ENCODE measurements at places on chromosomes 7 and 10. TPM values are rescaled to one million over a fixed set of nuclear protein-coding genes. Genes with fewer than 3 reads are reported as not detected.

The GIMAP8 gene
- 22.5 TPM for polyA plus RNA-seq

The TAF5 gene
- polyA plus RNA-seq = 2.4 TPM

The NEUROD6 gene
- not detected for polyA plus RNA-seq

DNA sequence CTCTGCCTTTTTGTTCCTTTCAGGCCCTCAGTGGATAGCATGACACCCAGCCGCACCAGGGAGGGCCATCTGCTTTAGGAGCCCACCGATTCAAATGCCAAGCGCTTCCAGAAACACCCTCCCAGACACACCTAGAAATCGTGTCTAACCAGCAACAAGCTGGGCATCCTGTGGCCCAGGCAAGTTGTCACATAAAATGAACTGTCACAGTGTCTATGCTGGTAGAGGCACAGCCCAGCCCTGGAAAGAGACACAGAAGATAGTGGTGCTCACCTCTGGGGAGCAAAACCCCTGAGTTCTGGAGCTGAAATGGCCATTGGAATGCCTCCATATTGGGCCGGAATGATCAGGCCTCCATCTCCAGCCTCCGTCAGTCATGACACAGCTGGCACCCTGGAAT, 38.9 kb downstream of the ECHDC3 start:
- no peaks in the 10 kb centered on the region for H3K27me3 ChIP-seq
- no peak overlapping the region for H3K27ac ChIP-seq
- H3K4me3 ChIP-seq = no peak overlapping the region
- no peak for DNase-seq
- no peaks in the 10 kb centered on the region for H3K36me3 ChIP-seq

DNA sequence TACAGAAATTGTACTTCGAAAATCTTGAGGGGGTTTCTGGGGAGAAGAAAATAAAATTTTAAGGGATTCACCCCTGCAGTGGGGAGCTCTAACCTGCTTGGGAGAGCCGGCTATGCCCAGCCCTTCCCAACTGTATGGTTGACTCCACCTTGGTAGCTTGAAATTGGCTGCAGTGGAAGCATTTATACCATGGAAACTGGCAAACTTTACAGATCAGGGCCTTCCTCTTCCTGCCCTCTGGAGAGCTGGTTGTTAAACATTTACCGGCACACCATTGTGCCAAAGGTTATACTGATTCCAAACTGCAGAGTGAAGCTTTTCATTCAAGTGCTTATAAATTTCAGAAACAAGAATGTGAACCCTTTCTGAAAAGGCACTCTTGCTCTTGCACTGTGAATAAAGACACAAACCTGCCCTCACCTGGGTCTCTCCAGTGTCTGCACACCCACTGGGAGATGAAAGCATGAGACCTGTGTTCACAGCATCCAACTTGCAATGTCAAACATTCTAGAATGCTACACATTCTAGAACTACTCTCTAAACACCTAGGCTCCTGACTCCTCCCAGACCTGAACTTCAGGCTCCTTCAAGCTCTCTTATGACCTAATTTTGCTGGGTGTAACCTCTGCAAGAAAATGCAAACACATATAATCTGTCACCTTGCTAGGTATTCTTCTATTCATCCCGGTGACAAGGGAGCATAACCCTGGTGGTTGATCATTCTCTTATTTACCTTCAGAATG, 44.7 kb downstream of the ABLIM1 start:
- H3K4me1 ChIP-seq = no peaks in the 10 kb centered on the region
- H3K27ac ChIP-seq = no peak overlapping the region
- no peak overlapping the region for H3K4me3 ChIP-seq
- DNase-seq = no peak
- H3K27me3 ChIP-seq = no peaks in the 10 kb centered on the region

- no peak overlapping the region for H3K4me3 ChIP-seq
- DNase-seq = no peak
- no peaks in the 10 kb centered on the region for H3K27me3 ChIP-seq
- no peak overlapping the region for H3K27ac ChIP-seq
Observed at GRCh38 chr7:45225311-45225947, 67.8 kb downstream of the RAMP3 start.

The MRLN gene
- polyA plus RNA-seq = not detected

DNA sequence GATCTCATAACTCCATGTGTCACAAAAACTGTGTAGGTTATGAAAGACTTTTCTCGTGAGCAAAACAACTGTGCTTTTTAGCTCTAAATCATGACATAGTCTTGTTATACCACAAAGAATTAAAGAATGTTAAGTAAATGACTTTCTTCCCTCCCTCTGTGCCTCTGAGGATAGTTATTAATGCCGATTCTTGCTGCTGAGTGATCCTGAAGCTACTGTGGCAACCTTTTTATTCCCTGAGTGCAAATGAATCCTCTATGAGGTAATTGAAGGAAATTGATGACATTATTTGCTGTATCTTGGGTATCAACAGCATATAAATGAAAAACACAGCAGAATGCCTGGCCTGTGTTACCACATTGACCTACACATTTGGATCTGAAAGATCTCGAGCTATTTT, 142.2 kb upstream of the HDAC9 start:
- no peak overlapping the region for H3K4me3 ChIP-seq
- peaks cover 10% of the 10 kb centered on the region for H3K4me1 ChIP-seq
- no peak for DNase-seq
- no peaks in the 10 kb centered on the region for H3K27me3 ChIP-seq

DNA sequence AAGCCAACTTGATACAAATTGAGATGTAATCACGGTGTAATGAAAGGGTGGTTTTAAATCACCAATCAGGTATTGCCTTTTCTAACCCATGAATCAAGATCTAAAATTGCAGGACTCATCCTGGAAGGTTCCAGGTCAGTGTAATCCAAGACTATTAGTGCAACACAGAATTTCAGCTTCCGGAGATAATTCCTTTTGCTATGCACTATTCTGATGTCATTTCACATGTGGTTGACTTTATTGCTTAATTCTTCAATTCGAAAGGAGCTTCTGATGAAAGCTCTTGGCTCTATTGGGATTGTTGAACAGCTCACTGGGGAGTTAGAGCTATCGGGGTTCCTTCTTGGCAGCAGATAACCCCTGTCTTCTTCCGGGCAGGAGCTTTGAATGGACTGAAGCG, 147.4 kb upstream of the INSYN2A start:
- no peaks in the 10 kb centered on the region for H3K27me3 ChIP-seq
- H3K36me3 ChIP-seq = no peaks in the 10 kb centered on the region
- H3K4me1 ChIP-seq = no peaks in the 10 kb centered on the region

DNA sequence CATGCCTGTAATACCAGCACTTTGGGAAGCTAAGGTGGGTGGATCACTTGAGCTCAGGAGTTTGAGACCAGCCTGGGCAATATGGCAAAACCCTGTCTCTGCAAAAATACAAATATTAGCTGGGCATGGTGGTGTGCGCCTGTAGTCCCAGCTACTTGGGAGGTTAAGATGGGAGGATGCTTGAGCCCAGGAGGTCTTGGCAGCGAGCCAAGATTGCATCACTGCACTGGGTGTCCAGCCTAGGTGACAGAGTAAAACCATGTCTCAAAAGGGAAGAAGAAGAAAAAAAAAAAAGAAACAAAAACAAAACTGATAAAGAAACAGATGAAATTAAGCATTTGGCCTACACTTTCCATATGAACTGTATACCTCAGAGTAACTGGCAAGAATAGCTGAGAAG, 319.2 kb downstream of the PARD3 start:
- no peak overlapping the region for H3K4me3 ChIP-seq
- no peaks in the 10 kb centered on the region for H3K4me1 ChIP-seq
- no peak overlapping the region for H3K27ac ChIP-seq

DNA sequence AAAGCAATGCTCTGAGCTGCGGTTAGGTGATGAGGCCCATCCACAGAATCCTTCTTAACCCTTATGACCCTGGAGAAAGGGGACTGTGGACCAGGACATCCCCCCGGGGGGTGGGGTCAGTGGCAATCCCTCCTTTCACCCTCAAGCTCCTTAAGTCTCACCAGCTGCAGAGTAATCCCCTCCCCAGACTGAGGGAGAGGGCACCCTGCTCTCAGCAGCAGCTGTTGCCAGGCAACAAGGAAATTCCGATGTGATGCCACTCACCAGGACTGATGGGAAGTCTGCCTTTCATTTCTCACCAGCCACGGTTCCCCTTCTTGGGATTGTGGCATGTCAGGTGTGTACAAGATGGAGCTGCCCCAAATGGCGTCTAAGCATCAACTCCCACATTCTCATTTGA, 129.6 kb downstream of the DOCK1 start:
- H3K4me3 ChIP-seq = no peak overlapping the region
- DNase-seq = no peak
- H3K27me3 ChIP-seq = no peaks in the 10 kb centered on the region
- no peaks in the 10 kb centered on the region for H3K4me1 ChIP-seq
- H3K27ac ChIP-seq = no peak overlapping the region

- H3K27ac ChIP-seq = no peak overlapping the region
- no peak overlapping the region for H3K4me3 ChIP-seq
Observed at GRCh38 chr10:948347-948746, 16.8 kb upstream of the LARP4B start.

The CALHM1 gene
- polyA plus RNA-seq = not detected

DNA sequence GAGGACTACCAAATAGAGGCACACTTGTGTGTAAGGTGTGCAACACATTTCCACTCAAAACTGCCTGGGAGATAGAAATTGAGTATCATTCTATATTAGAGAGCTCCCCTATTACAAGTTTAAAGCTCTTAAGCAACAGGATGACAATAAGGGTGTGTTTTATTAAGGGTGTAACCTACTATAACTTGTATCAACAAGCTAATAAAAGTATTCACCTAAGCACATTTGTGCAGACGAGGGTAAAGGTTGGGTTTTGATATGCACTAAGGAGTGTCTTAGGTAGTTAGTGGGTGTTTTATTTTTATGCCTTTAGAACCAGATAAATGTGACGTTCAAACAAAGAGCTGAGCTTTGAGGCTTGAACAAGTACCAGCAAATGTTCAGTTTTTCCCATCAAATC, 2.8 kb upstream of the FAM53B start:
- H3K4me1 ChIP-seq = peaks cover 12% of the 10 kb centered on the region
- H3K36me3 ChIP-seq = peaks cover 21% of the 10 kb centered on the region
- no peaks in the 10 kb centered on the region for H3K27me3 ChIP-seq
- no peak overlapping the region for H3K4me3 ChIP-seq
- no peak for DNase-seq

The C10orf143 gene
- polyA plus RNA-seq = 3.6 TPM
